ENCODE measurements at places on chromosomes 16 and 17.

DNA sequence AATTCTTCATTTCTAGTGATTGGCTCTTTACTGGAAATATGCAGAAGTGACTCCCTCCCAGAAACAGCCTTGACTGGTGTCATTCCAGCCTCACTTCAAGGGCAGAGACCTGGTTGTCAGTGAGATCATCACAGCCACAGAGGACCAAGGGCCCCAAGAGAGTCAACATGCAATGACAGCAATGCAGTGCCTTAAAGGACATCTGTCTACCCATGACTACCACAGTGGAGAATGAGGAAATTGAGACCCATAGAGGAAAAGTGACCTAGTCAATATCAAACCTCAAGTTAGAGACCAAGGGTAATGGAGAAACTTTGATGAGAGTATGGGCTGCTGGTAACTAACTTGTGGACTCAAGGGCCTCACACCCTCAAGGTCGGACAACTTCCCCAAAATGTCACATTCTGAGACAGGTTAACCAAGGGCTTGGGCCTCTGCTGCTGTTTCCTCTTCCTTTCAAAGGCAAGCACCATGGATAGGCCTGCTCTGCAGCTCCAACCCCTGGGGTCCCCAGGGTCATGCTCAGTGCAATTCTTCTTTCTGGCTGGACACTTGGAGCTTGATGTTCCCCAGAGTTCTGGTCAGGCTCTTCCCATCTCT lies 11.3 kb downstream of the NOG start:
- no peak for DNase-seq

DNA sequence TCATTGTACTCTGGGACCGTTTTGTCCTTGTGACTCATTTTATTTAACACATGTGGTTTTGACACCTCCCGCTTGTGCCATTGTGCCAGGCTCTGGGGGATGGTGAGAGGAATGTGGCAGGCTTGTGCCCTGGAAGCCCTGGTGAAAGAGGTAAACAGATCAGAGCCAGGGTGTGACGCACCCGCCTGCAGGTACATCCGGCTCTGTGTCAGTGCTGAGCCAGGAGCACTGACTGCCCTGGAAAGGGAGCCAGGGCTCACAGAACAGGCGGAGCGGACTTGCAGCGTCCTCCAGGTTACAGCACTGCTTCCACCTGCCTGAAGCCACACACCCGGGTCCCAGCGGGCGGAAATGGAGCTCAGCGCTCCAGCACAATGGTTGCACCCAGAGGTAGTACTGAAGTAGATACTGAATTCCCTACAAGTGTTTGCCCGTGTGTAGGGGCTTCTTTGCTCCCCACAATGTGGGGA lies 30.6 kb downstream of the CDRT15 start:
- no peak for DNase-seq

DNA sequence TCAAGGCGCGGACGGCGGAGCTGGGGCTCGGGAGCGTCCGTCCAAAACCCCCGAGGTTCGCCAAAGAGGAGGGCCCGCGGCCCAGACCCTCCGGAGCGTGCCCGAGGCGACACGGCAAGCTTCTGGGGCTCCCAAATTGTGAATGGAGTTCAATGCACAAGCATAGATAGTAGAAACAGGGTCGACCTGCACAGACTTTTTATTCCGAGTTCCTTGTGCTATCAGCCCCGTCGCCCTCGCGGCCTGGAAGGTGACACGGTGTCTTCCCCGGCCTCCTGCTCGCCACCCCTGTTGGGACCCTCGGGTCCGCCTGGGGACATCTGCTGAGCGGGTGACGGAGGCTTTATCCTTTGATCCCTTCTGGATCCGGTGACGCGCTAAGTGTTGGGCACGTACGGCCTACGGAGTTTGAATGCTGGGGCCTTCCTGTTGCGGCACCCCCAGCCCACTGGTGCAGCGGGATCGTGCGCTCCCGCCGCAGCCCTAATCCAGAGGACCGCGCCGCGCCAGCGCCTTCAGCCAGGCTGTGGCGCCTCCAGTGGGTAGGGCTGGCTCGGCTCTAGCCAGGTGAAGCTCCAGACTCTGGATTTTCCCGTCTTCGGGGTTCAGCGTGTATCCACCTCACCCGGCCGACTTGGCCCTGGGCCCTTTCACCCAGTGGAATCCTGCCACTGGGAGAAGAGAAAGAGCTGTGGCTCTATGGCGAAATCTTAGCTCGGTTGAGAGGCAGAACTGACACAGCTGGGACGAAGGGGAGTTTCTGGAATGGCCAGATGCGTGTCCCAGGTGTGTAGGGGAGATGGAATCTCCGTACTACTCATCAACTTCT lies 17.0 kb upstream of the NTN1 start:
- DNase-seq: no peak

- DNase-seq: peak; percentile 54
These were observed 28.8 kb downstream of the MSI2 start for GRCh38 chr17:57284984-57285646.

DNA sequence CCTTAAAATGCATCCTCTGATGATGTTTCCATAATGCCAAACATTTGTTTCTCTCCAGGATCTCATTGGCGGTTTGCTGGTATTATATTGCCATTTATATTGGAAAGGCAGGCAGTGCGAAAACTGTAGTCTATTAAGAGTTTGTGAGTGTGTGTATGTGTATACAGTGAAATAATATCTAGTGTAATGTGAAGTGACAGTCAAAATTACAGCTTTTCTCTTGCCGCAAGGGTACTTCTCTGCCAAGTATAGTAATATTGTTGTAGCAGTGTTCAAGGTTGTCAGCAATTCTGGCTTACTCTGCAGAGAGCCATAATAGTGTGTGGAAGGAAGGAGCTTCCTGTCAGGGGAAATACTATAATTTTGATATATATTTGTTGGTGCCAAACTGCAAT lies 178.6 kb downstream of the WWOX start:
- no peak for DNase-seq

- no peak for DNase-seq
These were observed 119.7 kb downstream of the RPTOR start for GRCh38 chr17:80664217-80664790.

DNA sequence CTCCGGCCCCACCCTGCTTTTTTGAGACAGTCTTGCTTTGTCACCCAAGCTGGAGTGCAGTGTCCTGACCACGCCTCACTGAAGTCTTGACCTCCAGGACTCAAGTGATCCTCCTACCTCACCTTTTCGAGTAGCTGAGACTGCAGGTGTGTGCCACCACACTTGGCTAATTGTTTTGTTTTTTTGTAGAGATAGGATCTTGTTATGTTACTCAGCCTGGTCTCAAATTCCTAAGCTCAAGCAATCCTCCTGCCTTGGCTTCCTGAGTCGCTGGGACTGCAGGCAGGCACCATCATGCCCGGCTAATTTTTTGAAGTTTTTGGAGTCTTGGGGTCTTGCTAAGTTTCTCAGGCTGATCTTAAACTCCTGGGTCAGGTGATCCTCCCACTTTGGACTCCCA lies 206.7 kb downstream of the SHISA9 start:
- no peak for DNase-seq

GRCh38 chr17:9006175-9006767 lies 15.0 kb upstream of the NTN1 start:
- no peak for DNase-seq

DNA sequence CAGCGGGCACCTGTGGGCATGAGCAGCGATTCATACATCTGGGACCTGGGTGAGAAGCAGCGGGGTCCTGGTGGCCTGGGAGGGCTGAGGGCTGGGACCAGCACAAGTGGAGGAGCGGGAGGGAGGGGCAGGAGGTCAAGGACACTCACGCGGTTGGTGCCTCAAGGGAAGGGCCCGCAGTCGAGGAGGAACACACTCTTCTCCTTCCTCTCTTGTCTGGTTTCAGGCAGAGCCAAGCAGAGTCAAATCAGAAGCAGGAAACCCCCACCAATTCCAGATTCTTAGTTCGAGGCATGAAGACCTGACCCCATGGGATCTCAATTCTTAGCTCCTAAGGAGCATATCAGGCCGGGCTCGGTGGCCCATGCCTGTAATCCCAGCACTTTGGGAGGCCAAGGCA lies 15.7 kb downstream of the DNAI2 start:
- DNase-seq: no peak

GRCh38 chr17:16052486-16052885 lies 52.9 kb downstream of the TTC19 start:
- no peak for DNase-seq

GRCh38 chr17:78951967-78952551 lies 26.9 kb upstream of the TIMP2 start:
- DNase-seq: no peak

DNA sequence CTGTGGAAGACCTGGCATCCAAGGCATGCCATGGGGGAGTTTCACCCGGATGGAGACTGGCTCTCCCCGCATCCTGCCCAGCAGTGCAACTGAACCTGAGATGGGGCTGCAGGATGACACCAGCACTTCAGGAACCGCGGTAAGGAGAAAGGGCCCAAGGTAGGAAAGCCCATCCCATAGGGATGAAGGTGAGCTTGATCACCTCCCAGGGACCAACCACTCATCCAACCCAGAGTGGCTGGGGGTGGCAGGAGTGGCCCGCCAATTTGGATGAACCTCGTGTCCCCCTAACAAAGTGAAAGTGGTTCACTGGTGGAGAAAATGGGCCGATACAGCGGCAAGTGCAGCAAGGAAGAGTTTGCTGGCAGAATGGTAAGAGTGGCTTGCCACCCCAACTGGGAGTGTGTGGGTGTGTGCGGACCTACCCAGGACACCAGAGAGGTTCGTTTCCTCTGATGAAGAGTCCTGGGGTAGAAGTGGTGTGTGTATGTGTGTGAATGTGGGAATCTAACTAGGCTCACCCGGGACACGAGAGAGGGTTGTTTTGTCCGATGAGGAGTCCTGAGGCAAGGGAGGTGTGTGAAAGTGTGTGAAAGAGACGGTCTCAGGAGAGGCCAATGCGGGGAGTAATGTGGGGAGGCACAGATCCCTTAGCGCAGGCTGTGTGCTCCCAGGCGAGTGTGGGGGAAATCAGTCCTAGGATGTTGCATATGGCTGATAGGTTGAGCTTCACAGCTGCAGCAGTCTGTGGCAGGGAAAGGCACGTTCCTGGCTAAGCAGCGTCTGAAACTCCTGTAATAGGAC lies 22.6 kb downstream of the ACSM1 start:
- no peak for DNase-seq

GRCh38 chr17:57385975-57386374 lies 129.7 kb downstream of the MSI2 start:
- DNase-seq: no peak

- DNase-seq: no peak
These were observed 32.5 kb upstream of the SNN start for GRCh38 chr16:11635679-11636171.

DNA sequence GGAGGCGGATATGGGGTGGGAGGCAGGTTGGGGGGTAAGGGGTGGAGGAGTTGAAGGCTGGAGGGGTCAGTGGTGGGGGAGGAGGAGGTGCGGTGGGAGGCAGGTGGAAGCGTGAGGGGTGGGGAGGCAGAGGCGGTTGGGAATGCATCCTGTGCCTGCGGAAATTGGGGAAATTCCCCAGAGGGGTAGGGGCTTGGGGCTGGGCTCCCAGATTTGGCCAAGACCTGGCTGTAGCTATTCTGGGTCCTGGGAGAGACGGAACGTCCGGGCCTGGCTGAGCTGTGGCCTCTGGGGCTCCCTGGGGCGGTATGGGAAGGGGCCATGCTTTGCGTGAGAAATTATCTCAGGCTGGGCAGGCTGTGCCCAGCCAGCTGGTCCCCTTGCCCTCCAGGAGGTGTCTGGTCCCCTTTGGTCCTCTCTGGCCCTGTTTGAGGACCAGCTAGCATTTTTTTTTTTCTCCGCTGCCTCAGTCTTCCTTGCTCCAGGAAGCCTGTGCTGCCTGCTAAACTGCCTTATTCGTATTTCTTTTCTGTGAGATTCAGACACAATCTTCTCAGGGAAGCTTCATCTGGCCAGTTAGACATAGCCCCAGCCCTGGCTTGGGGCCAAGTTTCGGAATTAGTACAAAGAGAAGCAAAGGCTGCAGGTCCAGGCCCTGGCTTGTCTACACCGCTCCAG lies 7.3 kb upstream of the TRPV2 start:
- DNase-seq: peak; percentile 50

DNA sequence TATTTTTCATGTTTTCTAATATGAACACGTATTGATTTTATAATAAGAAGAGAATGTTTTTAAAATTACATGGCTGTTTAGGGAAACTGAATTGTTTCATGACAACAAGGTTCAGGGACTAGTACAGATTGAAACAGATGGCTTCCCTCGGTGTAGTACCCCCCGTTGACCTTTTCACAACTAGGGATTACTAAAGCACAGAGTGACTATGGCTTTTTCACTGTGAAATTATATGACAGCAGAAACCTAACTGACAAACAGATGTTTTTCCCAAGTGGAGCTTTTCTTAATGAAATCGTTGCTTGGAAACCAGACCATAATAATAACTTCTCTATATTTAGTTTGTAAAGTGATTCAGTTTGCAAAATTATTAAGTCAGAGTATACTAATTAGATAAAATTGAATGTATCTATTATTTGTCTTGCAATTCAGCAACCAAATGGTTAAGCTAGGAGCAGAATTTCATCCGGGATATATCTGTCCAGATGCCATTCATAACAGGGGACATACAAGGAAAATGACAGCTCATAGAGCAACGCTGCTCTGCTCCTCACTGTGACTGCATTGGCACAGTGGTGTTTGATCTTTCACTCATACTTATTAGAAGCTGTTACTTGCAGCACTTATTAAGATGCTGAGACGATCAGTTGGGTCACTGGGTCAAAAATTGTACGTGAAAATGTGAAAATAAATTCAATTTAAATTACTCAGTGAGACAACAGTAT lies 111.7 kb downstream of the TANGO6 start:
- DNase-seq: no peak

- no peak for DNase-seq
These were observed 20.9 kb downstream of the LDAF1 start for GRCh38 chr16:21179126-21179982.

Measured in midbrain (tissue), 1 donor.